Forelimb muscle (tissue), 1 donor: ENCODE measurements at places on chromosomes 3 and 15. TPM values are rescaled to one million over a fixed set of nuclear protein-coding genes. Genes with fewer than 3 reads are reported as not detected.

The ULK3 gene
- 33.3 TPM for polyA plus RNA-seq

The GOLGA8J gene
- polyA plus RNA-seq, result 0.59 TPM

DNA sequence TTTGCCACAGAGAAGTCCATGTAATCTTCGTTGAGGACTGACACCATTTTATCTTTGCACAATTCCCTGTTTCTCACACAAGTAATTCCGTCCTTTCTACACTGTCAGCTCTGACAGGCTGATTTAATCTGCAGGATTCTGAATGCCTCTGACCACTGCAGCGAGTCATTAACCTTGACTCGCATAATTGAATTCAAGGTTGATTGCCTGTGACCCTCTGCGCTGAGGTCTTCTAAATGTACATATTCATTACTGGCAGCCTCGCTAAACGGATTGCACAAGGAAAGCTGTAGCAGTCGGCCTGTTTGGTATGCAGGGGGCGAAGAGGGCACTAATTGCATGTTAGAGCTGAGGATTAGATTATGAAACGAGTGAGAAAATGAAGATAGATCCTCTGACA is 147.8 kb downstream of the SHOX2 start:
- no peak for DNase-seq

- DNase-seq, result no peak
These were observed 83.8 kb downstream of the GADL1 start for GRCh38 chr3:30810625-30811024.
